Upper lobe of right lung (tissue), 1 donor: ENCODE measurements at places on chromosomes 1 and 21. TPM values are rescaled to one million over a fixed set of nuclear protein-coding genes. Genes with fewer than 3 reads are reported as not detected.

Gene INKA2
- 13.3 TPM for total RNA-seq

Gene CGN
- total RNA-seq, result 62.5 TPM

Gene PTTG1IP
- total RNA-seq, result 244 TPM

DNA sequence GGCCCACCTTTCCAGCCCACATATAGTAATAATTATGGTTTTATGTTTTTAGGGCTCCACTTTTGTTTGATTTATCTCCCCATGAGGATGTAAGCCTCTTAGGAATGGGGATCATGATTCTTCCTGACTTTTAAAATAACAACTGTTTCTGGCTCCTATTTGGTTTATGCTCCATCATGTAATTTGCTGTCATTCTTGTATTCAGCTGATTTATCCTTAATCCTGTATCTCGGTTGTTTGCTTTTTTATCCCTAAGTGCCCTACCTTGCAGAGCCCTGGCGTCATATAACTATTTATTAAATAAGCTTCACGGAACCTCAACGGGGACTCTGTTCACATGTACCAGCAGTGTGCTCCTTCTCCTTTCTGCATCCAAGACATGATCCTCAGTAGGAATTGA lies 70.7 kb downstream of the RYR2 start:
- no peak for DNase-seq

DNA sequence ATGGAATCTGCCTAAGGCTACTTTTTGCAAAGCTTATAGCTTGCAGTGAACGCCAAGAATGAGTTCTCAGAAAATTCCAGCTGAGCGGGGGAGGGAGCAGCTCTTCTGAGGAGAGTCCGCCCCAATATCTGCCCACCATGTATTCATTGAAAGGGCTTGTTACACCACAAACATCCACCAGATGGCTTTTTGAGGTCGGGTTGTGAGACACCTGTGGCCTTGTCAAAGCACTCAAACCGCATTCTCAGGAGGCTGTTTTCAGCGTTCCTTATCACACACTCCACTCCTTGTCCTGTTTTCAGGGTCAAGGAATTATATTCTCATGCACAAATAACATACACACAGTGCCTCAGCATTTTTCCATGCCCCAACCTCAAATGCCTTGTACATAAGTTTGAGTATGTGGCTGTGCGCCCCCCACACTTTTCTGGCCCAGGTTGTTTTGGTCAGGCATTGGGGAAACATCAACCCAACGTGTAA lies 3.9 kb upstream of the C4BPB start:
- no peak for DNase-seq

GRCh38 chr1:239386453-239387303 lies at the start of gene CHRM3:
Gene CHRM3 (plus strand): TSS chr1:239386568. CDS start chr1:239907452, 520,884 bp downstream.
- peak; percentile 89 for DNase-seq

DNA sequence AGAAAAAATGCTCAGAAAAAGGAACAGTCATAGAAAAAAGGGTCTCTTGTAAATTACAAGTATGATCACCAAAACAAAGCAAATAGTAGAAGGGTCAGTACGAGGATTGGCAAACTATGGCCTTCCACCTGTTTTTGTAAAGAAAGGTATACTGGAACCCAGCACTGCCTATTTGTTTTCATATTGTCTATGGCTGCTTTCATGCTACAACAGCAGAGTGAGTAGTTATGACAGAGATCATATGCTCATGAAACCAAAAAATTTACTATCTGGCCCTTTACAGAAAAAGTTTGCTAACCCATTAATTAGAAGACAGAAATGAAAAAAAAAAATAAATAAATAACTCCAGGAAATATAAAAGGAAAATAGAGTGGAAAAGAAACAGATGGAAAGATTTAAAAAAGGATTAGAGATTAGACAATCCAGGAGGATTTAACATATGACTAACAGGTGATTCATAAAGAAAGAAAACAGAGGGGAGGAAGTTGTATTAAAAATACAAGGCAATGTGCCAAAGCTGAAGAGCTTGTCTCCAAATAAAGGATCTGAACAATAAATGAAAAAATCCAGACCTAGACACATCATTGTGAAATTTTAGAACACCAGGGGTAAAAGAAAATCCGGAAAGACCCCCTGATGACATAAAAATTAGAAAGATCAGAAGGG lies 108.5 kb upstream of the SERTAD4 start:
- no peak for DNase-seq

DNA sequence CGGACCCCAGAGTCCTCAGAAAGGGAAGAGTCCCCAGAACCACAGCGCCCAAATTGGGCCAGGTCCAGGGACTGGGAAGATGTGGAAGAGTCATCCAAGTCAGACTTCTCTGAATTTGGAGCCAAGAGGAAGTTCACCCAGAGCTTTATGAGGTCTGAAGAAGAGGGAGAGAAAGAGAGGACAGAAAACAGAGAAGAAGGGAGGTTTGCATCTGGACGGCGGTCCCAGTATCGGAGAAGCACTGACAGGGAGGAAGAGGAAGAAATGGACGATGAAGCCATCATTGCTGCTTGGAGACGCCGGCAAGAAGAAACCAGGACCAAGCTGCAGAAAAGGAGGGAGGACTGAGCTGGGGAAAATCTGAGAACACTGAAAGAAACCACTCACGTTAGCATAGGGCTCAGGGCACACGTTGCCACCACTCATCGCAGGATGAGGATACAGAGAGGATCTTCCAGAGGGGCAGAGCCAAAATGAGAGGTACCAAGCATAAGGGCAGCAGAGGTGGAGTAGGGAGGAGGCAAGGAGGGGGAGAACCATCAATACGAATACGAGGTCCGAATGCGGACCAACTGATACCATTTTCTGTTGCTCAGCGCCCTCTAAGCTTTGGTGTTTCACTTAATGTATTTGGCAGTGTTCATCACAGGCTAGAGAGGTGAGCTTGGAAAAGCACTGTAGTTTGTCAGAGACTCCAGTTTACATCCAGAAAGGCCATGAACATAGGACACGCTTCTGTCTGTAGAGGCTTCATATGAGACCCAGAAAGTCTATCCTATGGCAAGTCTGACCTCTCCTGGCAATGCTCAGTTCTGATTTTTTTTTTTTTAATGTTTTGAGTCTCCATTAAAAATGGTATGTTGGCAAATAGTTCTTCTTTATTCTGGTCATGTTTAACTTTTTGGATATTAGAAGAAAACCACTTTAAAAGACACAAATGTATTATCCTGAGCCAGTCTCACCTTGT lies 34.7 kb downstream of the STYXL2 start:
- DNase-seq, result no peak

DNA sequence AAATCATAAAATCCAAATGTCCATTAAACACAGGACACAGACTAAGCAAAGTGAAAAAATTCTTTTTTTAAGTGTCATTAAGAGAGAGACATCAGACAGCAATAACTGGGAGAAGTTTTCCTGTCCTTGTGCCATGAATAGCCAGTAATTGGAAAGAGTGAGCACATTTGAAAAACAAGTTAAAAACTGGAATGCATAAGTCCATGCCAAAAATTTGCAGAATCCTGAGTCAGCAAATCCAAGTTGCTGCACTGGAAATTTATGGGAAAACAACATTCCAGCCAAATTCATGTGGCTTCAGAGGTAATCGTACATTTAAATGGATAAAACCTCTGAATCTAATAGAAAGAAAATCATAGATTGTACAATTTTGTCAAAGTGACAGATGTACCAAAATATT lies 291.4 kb downstream of the LRRC40 start:
- DNase-seq, result no peak

DNA sequence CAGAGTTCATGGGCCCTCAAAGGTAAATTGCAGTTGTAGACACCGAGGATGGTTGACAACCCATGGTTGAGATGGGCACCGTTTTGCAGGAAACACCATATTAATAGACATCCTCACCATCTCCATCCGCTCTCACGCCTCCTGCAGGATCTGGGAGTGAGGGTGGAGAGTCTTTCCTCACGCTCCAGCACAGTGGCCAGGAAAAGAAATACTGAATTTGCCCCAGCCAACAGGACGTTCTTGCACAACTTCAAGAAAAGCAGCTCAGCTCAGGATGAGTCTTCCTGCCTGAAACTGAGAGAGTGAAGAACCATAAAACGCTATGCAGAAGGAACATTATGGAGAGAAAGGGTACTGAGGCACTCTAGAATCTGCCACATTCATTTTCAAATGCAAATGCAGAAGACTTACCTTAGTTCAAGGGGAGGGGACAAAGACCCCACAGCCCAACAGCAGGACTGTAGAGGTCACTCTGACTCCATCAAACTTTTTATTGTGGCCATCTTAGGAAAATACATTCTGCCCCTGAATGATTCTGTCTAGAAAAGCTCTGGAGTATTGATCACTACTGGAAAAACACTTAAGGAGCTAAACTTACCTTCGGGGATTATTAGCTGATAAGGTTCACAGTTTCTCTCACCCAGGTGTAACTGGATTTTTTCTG lies 9.3 kb downstream of the SLAMF8 start:
- no peak for DNase-seq

DNA sequence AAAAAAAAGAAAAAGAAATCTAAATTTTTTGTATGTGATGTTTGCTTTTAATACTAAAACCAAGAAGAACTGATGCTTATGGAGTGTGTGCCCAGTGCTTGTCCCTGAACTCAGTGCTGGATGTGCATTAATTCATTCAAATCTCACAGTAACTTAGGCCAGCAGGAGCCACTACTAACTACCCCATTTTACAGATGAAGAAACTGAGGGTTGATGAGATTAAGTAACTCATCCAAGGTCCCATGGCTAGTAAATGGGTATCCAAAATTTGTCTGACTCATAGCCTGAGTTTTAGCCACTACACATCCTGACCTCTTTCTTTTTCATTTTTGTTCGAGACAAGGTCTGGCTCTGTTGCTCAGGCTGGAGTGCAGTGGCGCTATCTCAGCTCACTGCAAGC lies 127.9 kb downstream of the CCDC185 start:
- DNase-seq, result no peak

DNA sequence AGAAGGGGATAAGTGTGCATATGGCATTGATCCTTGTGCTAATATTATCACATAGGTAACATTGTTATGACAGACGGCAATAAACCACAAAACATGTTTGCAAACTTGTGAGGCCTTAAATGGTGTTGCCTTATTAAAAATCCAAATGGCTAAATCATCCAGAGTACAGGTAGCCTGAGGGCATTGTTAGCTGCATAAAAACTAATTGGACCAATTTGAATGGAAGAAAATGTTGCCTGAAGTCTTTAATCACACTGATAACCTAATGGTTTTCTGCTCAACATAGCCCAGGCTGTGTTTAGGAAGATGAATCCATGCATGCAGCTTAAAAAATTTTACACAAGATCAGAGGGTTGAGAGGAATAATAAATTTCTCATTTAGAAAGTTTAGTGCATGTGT lies 19.4 kb upstream of the LRRC53 start:
- DNase-seq, result no peak

DNA sequence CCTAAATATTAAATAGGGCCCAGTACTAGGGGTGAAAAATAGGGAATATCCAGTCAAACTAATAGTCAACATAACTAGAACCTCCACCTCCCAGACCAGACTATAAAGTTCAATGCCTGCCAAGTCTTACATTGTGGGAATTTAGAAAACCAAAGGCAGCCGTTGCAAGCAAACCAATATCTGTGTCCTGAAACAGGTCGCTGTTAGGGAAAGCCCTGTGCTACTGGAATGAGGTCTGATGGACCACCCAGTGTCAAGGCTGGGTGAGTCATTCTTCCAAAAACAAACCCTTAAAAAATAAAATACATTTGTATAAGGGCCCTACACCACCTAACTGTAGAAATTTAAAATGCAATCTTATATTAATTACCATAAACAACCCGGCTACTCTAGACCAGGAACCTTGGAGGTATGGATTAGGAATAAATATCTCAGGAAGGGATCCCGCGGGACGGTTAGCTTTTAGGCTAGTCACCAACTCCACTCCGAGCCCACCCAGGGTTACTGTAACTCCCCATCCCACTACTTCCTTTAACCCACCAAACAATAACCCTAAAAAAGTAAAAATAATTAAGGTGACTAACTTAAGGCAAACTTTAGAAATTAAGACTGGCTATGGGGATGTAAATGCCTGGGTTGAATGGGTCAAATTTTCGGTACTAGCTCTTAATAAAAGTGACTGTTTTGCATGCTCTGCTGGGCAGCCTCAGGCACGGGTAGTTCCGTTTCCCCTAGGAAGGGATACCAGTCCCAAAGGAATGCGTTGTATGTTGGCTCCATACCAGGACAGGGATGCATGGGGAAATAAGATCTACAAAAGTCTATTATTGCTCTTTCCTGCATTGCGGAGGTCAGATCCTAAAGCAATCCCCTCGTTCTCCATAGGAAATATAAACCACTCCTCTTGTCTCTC lies 65.4 kb upstream of the TLR5 start:
- no peak for DNase-seq

- DNase-seq, result peak; percentile 93
These were observed 3.1 kb upstream of the SELENON start for GRCh38 chr1:25796811-25797458.

GRCh38 chr1:25699500-25700143 lies 83.0 kb downstream of the MAN1C1 start:
- no peak for DNase-seq

DNA sequence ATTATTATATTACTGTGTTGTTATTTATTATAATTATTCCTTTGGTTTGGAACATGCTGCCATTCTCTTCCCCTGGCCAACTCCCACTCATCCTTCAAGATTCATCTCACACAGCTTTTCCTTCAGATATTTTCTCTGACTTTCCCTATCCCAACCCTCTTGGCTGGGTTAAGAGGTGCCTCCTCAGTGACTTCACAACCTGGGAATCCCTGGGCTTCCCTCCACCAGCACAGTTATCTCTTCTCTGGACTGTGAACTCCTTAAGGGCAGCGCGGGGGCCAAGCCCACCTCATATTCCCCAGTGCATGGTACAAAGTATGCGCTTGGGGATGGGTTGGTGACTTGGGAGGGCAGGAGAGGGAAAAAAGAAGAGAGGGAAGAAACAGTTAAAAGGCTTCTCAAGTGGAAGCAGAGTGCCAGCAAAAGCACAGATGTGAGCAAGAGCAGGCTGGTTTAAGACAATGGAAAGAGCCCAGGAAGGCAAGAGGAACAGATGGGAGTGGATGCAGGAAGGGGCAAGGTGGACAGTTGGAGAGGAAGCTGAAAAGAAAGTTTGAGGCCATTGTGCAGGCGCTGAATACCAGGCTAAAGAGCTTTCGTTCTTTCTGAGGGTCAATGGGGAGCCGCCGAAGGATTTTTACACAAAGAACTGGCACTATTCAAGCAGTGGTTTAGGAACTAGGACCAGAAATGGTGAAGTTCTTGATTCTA lies 132.3 kb downstream of the BEND5 start:
- no peak for DNase-seq
